ENCODE measurements at places on chromosomes 16 and 17.

DNA sequence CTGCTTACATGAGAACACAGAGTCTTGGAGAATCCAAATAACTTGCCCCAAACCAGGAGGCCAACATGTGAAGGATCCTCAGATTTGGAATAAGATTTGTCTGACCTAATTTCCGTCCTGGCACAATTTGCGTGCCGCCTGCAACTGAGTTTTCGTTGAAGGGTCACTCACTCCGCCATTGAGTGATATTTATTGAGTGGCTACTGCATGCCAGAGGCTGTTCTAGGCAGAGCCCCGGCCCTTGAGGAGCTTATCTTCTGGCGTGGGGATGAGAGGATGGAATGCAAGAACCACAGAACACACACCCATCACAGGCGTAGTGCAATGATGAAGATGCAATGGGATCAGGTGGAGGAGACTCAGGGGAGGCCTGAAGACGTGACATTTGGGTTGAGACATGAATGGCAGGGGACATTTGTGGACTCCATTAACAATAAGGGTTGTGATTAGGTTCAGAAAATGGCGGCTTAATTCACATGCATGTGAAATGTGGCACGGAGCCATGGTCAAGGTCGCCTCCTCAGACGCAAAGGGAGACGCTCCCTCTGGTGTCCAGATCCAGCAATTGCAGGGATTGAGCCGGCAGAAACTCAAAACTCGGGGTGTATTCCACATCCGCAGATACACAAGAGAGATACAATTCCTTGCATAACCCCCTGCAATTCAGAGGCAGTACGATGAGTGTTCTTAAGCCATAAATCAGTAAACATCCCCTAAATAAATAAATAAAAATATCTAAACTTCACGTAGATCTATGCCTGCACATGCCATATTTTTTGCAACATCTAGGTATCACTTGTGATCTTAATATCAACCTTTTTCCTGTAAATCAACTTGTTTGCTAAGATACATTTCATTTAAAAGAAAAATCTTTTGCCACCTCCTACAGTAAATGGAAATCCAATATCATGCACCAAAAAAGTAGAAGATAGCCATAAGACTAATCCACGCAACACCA is 57.9 kb upstream of the CACNG4 start:
- DNase-seq: peak; percentile 62

DNA sequence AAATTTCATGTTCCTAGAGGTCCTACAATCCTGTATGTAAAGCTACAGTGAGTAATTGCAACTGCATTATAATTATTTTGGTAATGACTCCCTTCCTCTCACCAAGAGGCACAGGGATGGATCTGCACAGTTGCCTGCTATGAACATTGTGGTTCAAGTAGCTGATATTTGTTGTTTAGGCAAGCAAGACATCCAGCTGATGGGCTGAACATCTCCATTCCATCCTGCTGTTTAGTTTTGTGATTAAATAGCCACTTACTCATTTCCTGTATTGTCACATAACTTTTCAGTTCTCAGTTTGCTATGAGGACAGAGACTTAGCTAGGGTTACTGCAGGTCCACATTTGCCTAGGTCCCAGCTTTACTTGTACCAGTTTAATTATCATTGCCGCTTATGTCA is 181.2 kb upstream of the TBX2 start:
- no peak for DNase-seq

GRCh38 chr16:28013878-28014277 is 49.6 kb downstream of the GSG1L start:
- DNase-seq: no peak

- DNase-seq: no peak
These were observed 37.4 kb downstream of the SRL start for GRCh38 chr16:4204521-4204920.

GRCh38 chr16:48511071-48511540 is 98.9 kb downstream of the N4BP1 start:
- DNase-seq: no peak

All from hippocampal formation (tissue), 2 donors.